ENCODE measurements at places on chromosomes 16 and 17.

DNA sequence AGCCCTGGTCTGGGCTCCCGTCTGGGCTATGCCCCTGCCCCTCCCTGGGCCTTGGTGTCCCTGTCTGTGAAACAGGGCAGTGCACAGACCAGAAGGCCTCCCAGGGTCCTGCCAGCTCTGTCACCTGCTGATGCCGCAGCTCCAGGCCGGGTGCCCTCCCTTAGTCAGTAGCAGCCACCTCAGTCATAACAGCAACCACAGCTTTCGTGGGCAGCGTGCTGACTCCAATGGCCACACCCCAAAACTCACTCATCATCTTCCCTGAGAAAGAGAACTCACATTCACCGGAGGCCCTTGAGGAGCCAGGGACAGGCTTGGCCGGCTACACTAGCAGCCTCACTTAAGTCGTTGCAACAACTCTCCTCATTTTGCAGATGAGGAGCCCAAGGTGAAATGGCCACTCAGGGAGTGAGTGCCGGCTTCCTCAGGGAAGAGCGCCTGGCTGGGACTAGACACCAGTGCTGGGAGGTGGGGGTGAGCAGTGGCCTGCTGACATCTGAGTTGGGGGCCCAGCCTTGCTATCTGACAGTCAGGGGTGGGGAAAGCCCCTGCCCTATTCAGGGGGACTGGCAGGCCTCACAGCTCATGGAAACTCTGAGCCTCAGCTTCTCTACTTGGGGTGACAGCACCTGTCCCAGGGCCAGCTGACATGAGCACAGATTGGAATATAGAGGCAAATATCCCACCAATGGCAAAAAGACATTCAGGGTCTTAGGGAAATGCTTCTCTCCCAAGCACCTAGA, 22.6 kb downstream of the SLC5A10 start:
- H3K27me3 ChIP-seq = no peaks in the 10 kb centered on the region
- H3K36me3 ChIP-seq = no peaks in the 10 kb centered on the region
- DNase-seq = no peak
- H3K27ac ChIP-seq = no peak overlapping the region
- H3K4me1 ChIP-seq = peaks cover 5% of the 10 kb centered on the region
- no peak overlapping the region for H3K4me3 ChIP-seq

- no peak for DNase-seq
- no peaks in the 10 kb centered on the region for H3K36me3 ChIP-seq
- H3K27ac ChIP-seq = no peak overlapping the region
- H3K4me1 ChIP-seq = no peaks in the 10 kb centered on the region
Measured at GRCh38 chr17:30218799-30219198, 16.7 kb downstream of the SLC6A4 start.

DNA sequence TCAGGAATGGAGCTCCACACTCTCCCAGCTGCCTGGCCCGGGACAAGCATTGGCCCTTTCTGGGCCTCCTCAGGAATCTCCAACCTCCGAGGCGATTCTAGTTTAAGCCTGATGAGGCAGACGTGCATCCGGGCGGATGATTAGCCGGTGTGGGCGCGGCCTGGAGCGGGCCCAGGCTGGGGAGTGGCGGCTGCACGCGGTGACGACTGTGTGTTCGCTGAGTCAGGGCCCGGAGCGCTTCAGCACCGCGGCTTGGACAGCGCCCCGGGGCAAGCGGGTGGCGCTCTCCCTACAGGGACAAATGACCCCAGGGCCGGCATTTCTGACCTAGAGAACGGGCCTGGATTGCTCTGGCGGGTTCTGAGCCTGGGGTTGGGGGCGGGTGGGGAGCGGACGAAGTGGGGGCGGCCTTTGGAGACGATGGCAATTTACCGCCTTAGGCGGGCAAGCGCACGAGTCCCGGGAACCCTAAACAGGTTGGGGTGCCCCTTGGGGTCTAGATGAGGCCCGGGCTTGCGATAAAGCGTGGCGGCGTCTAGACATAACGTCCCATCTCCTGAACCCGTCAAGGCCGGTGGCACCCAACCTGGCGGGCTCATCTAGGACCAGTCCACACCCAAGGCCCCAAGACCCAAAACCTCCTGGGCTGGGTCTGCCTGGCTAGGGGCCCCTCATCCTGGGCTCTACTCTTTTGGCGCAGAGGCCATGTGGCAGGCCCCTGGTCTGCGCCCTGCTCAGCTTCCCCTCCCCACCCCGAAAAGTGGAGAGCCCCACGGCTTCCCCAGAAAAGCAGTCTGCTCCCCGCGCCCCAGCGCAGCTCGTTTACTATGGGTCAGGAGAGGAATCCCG, 22.3 kb upstream of the ZNHIT3 start:
- H3K4me3 ChIP-seq = no peak overlapping the region
- H3K27ac ChIP-seq = no peak overlapping the region
- H3K36me3 ChIP-seq = peaks cover 7% of the 10 kb centered on the region
- DNase-seq = no peak
- H3K27me3 ChIP-seq = peaks cover 73% of the 10 kb centered on the region

DNA sequence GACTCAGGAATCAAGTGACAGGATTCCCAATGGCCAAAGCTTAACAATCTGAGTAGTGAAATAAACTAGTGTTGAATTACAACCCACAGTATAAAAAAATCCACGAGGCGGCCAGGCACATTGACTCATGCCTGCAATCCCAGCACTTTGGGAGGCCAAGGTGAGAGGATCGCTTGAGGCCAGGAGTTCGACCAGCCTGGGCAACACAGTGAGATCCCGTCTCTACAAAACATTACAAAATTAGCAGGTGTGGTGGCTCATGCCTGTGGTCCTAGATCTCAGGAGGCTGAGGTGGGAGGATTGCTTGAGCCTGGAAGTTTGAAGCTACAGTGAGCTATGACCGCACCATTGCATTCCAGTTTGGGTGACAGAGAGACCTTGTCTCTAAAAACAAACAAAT, 133.8 kb downstream of the CPPED1 start:
- H3K36me3 ChIP-seq = peaks cover 4% of the 10 kb centered on the region
- no peak overlapping the region for H3K4me3 ChIP-seq
- no peak overlapping the region for H3K27ac ChIP-seq
- no peaks in the 10 kb centered on the region for H3K4me1 ChIP-seq
- DNase-seq = no peak
- no peaks in the 10 kb centered on the region for H3K27me3 ChIP-seq

DNA sequence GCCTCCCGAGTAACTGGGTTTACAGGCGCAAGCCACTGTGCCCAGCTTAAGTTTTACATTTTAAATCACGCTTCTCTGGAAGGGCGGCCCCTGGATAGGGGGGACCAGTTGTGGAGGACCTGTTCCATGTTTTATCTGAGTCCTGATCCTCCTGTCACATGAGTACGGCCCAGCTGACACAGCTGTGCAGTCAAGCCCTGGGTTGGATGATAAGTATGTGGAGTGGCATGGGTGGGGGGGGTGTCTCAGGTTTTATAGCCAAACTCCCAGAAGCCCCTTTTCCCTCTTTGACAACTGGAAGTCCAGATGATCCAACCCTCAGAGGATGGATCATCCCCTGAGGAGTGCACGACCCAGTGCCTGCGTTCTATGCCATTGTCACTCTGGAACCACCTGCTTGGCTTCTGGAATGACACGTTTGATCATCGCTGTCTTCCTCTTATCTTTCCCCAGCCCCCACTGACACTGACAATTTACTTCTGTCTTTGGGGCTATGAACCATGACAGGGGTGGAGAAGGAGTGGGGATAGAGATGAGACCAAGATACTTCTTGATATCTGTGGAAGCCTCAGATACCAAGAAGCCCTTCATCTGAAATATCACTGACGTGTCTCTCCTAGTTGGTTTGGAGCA, 191.2 kb downstream of the MSI2 start:
- H3K27ac ChIP-seq = peak overlapping the region; percentile 9
- no peak overlapping the region for H3K4me3 ChIP-seq
- H3K4me1 ChIP-seq = peaks cover 37% of the 10 kb centered on the region
- no peaks in the 10 kb centered on the region for H3K27me3 ChIP-seq
- no peak for DNase-seq

GRCh38 chr16:30567160-30567990, 4.1 kb downstream of the ZNF688 start:
- no peaks in the 10 kb centered on the region for H3K36me3 ChIP-seq
- H3K4me1 ChIP-seq = peaks cover 35% of the 10 kb centered on the region
- DNase-seq = peak; percentile 31
- peak overlapping the region; percentile 63 for H3K4me3 ChIP-seq
- H3K27me3 ChIP-seq = no peaks in the 10 kb centered on the region
- peak overlapping the region; percentile 96 for H3K27ac ChIP-seq

- H3K4me3 ChIP-seq = peak overlapping the region; percentile 70
- H3K27me3 ChIP-seq = no peaks in the 10 kb centered on the region
- H3K4me1 ChIP-seq = peaks cover 17% of the 10 kb centered on the region
- no peak overlapping the region for H3K27ac ChIP-seq
- no peaks in the 10 kb centered on the region for H3K36me3 ChIP-seq
Measured at GRCh38 chr16:2148714-2149629, 547 bp downstream of the RAB26 start.

DNA sequence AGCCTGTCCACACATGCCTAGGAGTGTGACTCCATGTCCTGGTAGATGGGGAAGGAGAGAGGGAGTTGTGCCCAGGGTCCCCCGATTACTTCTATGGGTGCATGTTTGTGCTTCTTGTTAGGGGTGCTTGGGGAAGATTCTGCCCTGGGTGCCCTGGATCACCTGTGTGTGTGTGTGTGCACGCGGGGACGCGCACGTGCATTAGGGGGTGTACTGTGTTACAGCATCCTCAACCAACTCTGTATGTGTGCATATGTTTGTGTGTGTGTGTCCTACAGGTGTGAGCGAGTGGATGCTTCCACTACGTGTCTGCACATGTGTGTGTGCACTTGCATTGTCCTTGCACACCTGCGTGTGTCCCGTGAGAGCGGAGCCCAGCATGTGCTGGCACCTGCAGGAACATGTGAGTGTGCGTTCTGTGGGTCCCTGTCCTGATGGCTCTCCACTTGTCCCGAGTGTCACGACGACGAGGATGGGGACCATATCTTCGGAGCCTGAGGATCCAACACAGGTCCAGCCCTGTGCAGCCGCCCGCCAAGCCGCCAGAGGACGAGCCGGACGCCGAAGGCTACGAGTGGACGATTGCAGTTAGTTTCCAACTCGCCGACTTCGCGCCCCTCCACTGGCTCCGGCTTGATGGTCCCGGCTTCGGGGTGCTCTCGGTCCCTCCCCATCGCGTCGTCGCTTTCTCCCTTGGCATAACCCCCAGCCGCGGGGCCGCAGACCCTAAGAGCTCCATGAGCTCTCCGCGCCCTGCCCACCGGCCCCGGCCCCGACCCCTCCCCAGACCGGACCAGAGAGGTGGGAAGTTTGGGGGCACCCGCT, 6.0 kb upstream of the TBC1D3B start:
- peaks cover 67% of the 10 kb centered on the region for H3K27me3 ChIP-seq
- peaks cover 6% of the 10 kb centered on the region for H3K4me1 ChIP-seq
- H3K36me3 ChIP-seq = peaks cover 6% of the 10 kb centered on the region
- no peak overlapping the region for H3K4me3 ChIP-seq
- H3K27ac ChIP-seq = no peak overlapping the region
- DNase-seq = no peak

DNA sequence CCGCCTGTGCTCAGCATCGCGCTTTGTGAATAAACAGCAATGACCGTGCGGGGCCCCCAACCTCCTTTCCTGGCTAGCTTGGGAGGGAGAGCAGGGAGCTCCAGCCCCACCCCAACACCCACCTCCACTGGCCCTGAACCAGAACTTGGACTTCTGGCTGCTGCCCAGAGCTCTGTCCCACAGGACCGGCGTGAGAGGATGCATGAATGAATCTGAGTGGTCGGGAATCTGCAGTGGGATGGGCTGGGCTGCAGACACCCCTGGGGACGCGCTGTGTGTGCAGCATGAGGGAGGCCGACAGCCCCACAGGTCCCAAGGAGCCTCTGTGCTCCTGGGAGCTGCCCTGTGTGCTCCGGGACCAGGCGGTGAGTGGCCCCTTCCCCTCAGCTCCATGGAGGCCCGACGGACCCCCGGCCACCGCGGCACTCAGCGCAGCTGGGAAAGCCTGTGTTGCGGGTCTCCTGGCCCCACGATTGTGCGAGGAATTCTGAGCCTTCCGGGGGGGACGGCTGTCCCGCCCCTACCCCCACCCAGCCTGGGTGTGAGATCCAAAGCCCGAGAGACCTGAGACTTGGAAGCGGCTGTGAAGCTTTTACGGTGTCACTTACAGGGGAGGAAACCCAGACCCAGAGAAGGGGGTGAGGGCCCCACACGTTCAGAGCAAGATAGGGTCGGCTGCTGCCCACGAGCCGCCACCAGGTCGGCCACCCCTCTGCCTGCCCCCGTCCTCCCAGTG, 5.4 kb downstream of the PIEZO1 start:
- peaks cover 60% of the 10 kb centered on the region for H3K4me1 ChIP-seq
- DNase-seq = peak; percentile 7
- no peaks in the 10 kb centered on the region for H3K36me3 ChIP-seq
- peak overlapping the region; percentile 98 for H3K27ac ChIP-seq
- H3K27me3 ChIP-seq = no peaks in the 10 kb centered on the region
- H3K4me3 ChIP-seq = peak overlapping the region; percentile 95

- peaks cover 3% of the 10 kb centered on the region for H3K4me1 ChIP-seq
- no peak for DNase-seq
- H3K4me3 ChIP-seq = no peak overlapping the region
- peaks cover 2% of the 10 kb centered on the region for H3K36me3 ChIP-seq
Measured at GRCh38 chr16:89135971-89136765, 35.4 kb upstream of the CDH15 start.

DNA sequence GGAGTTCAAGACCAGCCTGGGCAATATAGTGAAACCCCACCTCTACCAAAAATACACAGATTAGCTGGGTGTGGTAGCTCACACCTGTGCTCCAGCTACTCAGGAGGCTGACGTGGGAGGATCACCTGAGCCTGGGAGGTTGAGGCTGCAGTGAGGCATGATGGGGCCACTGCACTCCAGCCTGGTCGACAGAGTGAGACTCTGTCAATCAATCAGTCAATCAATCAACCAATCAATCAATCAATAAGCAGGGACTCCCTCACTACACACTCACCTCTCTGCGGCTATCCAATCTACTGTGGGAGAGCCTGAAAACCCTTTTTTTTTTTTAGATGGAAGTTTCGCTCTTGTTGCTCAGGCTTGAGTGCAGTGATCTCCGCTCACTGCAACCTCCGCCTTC, 31.6 kb downstream of the CPSF4L start:
- H3K4me3 ChIP-seq = peak overlapping the region; percentile 95
- no peak for DNase-seq
- H3K27me3 ChIP-seq = no peaks in the 10 kb centered on the region
- H3K27ac ChIP-seq = peak overlapping the region; percentile 98
- no peaks in the 10 kb centered on the region for H3K36me3 ChIP-seq

GRCh38 chr16:89037261-89038152, 56.1 kb upstream of the ACSF3 start:
- H3K27me3 ChIP-seq = peaks cover 6% of the 10 kb centered on the region
- peaks cover 10% of the 10 kb centered on the region for H3K4me1 ChIP-seq
- H3K4me3 ChIP-seq = no peak overlapping the region
- DNase-seq = no peak
- H3K36me3 ChIP-seq = no peaks in the 10 kb centered on the region
